CD4-positive, alpha-beta T cell treated with Interleukin-2 at 100 ng/mL for 4 hours (primary cell): ENCODE measurements at places on chromosomes 16 and 17.
A peak's percentile ranks its signal among the peaks of the same experiment; 100 is the strongest.

- peak; percentile 86 for DNase-seq
Observed at GRCh38 chr17:35433075-35433894, 985 bp upstream of the SLFN12 start.

DNA sequence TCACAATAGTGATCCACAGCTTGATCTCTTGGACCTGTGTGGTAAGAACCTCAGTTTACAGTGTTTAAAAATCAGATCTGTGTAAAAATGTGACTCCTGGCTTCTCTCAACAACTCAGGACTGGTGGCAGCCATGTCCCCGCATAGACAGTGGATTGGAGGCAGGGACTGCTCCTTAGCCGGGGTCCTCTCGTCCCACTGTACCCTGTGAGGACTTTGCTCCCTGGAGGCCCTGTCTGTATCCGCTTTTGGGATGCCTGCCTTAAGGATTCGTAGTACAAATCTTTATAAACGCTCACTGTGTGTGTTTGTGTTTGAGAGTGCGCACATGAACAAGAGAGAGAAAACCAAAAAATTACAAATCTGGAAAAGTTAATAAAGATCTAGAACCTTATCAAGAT, 142.5 kb downstream of the SNX29 start:
- no peak for DNase-seq

GRCh38 chr16:2088759-2089358, 41.1 kb downstream of the TSC2 start:
- DNase-seq = no peak

GRCh38 chr16:19524356-19524615, 544 bp downstream of the CCP110 start:
- no peak for DNase-seq

GRCh38 chr16:11801481-11802021, 4.5 kb upstream of the ZC3H7A start:
- no peak for DNase-seq

GRCh38 chr16:81901484-81901883, 109.8 kb downstream of the SDR42E1 start:
- DNase-seq = no peak

DNA sequence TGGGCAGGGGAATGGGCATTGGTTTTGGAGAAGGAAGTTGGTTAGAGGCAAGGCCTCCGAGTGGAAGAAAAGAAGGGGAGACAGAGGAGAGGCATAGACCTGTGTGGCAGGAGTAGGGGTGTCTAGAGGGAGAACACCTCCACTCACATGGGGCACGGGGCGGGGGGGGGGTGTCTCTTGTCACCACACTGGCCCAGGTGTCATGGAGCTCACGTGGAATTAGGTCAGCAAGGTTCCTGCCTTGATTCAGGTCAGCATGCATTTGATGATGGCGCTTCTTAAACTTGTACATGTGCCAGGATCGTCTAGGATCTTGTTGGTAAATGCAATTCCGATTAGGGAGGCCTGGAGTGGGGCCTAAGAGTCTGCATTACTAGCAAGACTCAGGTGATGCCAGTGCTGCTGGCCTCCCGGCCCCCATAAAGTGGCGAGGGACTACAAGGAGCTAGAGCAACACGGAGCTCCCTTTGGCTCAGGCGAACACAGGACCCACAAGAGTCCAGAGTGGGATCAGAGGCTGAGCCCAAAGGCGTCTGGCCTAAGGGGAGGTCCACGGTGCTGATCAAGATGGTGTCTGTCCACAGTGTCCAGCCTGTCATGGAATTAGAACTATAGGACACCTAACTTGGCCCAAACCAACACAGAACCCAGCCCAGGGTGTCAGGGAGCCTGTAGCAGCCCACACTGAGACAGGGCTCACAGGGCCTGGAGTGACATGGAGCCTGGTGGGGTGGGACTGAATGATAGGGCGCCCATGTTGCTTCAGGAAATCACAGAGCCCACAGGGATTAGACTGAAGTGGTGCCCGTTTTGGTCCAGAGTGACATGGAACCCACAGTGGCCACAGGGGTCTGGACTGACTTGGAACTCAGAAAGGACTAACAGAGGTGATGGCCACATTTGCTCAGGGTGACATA, 16.7 kb downstream of the EPOP start:
- no peak for DNase-seq

- DNase-seq = no peak
Observed at GRCh38 chr16:53078765-53079485, 24.1 kb downstream of the CHD9 start.

- DNase-seq = peak; percentile 15
Observed at GRCh38 chr16:74726716-74727115, 26.1 kb upstream of the MLKL start.

DNA sequence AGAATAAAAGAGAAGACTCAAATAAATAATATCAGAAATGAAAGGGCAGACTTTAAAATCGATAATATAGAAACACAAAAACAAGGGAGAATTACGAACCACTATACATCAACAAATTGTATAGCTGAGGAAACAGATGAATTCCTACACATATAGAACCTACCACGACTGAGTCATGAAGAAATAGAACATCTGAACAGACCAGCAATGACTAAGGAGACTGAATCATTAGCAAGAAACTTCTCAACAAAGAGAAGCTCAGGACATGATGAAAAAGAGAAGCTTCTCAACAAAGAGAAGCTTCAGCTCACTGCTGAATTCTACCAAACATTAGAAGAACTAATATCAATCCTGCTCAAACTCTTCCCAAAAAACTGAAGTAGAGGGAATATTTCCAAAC, 255.9 kb downstream of the CEP112 start:
- no peak for DNase-seq

- no peak for DNase-seq
Observed at GRCh38 chr17:55446581-55447205, 25.1 kb upstream of the MMD start.

- DNase-seq = no peak
Observed at GRCh38 chr17:59428916-59429485, 97.5 kb downstream of the YPEL2 start.

DNA sequence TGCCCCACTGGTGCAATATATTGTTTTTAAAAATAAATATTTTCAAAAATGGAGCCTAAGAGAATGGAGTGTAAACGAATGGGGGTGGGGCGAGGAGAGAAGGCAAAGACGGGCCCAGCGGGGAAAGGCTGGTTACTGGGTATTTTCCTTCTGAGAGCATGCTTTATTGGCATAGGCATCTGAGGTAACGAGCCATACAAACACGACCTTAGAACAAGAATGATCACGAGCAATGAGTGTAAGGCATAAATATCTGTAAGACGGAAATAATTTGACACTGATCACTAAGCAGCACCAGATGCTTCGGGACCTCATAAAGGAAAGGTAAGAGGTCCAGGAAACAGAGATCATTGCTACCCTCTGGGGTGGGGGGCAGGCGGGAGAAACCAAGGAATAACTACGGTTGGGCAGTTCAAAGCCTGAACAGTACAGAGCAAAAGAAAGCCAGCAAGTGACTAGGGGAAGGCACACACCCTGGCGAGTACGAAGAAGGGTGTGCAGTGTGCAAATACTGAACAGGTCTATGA, 959 bp downstream of the SSH2 start:
- DNase-seq = peak; percentile 8

DNA sequence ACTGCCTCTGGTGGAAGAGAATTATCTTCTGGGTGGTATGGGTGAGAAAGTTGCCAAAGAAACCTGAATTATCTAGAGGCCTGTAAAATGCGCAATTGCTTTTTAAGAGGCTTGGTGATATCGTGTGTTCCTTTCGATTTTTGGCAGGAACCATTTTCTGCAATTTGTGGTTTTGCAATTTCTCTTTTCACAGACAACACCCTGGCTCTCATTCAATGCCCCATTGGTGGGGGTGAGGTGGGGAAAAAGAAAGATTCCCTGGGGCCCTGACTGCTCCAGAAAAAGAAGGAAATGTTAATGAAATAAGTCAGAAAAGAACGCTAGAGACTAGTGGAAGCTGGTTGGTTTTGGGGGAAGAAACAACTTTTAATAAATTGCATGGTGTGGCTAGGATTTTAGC, 77.4 kb downstream of the ANKFN1 start:
- DNase-seq = no peak

- peak; percentile 60 for DNase-seq
Observed at GRCh38 chr17:67221062-67221998, 23.7 kb downstream of the HELZ start.

- no peak for DNase-seq
Observed at GRCh38 chr17:8975091-8975725, 9.7 kb upstream of the PIK3R5 start.
